ENCODE measurements at places on chromosomes 4 and X.

DNA sequence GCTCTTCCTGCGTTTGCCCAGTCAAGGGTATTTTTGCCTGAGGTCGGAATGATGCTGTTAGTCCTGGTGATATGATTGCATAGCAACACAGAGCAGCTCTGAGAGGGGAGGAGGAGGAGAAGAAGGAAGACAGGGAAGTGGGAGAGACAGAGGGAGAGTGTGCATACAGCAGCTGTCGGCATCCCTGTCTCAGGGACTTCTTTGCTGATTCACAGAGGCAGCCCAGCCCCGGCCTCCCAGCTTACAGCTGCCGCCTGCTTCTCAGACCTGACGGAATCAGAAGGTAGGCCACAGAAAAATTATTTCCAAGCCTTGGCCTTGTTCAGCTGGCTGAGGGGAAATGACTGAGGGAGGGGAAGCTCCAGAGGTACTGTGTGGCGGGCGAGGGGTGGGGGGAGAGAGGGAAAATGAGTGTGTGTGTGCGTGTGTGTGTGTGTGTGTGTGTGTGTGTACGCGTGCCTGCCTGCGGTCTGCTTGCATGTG, 319 bp downstream of the DRP2 start:
- DNase-seq = peak; percentile 68

DNA sequence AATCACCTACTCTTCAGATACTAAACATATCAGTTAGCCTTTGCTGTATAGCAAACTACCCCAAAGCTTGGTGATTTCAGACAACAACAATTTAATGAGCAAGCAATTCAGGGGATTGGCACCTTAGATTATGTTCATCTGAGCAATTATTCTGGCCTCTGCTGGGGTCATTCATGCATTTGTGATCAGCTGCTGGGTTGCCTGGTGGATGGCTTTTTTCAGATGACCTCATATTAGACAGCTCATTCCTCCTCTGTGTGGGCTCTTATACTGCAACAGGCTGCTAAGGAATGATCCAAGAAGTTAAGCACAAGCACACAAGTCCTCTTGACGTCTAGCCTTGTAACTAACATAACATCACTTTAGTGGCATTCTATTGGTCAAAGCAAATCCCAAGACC, 153.0 kb upstream of the PPP1R2C start:
- no peak for DNase-seq

DNA sequence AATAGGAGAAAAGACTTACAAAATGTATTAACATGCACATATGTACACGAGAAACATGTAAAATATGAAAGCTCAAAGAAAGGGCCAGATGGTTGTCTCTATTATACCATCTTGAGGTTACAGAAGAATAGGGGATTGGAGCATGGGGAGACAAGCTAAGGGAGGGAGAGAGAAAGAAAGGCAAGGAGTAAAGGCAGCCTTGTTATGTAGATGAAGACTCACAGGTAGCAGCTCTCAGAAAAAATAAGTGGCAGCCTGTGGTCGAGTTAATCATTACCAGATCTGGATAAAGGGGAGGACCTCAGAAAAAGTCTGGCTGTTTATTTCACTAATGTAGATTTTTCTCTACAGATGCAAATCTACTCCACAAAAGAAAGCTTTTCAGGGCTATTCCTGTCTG, 26.6 kb upstream of the PPP1R2C start:
- DNase-seq = no peak

- no peak for DNase-seq
Observed at GRCh38 chrX:23511793-23512192, 155.5 kb upstream of the PRDX4 start.

DNA sequence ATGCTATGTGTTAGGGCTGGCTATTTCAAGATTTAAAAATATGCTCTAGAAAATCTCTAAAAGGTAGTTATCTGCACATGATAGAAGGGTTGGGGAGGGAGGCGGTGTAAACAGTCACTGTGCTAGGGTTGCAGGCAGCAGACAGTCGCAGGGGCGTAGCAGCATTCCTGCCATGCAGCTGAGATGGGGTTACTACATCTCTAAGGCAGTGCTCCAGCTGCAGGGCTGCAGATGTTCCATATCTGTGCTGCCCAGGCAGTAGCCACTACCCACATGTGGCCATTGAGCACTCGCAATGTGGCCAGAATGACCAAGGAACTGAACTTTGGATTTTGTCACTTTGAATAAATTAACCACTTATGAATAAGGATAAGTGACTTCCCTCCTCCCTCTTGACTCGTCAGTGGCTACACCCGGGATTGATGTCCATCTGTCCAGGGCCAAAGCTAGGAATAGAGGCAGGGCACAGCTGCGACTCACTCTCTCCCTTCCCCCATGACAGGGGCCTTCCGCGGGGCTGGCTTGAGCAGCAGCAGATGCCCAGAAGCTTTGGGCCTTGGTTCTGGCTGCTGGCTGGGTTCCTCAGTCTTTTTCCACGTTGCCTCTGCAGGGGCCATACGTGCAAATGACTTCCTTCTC, 79.4 kb upstream of the CLDN34 start:
- no peak for DNase-seq

- no peak for DNase-seq
Observed at GRCh38 chrX:98379134-98379533, 1495.4 kb downstream of the RPA4 start.

All from fibroblast of skin of back (primary cell).